HS-27A (cell line): ENCODE measurements at places on chromosomes 7 and 10.

DNA sequence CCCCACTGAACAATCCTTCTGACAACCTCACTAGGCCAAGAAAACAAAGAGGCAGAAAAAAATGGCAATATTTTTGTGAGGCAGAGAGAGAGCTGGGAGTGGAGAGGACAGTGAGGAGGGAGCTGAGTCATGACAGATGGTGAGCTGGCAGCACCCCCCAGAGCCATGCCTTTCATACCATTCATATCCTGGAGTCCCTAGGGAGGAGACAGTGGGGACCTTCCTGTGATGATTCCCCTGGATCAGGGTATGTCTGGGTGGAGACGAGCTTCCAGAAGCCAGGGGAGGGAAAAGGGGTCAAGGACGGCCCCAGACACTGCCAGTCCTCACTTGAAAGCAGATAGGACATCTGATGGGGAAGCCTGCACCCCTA is 160.5 kb downstream of the ADAM12 start:
- no peak for DNase-seq

DNA sequence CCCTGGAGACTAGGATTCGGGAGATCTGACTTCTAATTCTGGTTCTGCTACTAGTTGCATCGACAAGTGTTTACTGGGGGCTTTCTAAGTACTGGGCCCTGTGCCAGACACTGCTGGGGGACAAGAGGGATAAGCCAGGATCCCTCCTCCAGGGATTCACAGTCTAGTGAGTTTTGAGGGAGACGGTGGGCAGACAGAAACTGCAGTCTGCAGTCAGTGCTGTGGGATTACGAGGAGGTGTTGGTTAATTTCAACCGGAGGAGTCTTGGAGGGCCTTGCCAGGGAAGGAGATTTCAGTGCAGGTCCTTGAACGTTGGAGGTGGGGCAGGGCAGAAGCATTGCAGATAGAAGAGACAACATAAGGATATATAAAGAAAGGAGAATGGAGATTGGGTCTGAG is 3.5 kb upstream of the KCNH2 start:
- no peak for DNase-seq

- no peak for DNase-seq
Measured at GRCh38 chr7:53272081-53272480, 236.6 kb downstream of the POM121L12 start.

DNA sequence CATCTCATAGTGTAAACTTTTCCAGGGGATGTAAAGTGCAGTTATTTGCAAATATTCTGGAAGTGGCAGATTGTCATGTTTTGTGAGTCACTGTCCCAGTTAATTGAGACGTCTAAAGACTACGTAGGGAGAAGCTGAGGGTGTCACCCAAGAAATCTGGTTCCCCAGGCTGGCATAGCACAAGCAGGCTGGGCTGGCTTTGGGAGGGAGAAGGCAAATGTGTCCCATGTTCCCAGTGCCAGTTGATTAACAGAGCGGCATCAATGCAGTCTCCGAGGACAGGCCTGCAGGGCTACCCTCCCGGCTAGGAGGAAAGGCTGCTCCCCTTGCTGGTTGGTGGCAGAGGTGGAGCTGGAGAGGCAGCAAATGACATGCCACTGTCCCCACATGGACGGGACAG is 388.3 kb upstream of the MKI67 start:
- DNase-seq, result no peak

DNA sequence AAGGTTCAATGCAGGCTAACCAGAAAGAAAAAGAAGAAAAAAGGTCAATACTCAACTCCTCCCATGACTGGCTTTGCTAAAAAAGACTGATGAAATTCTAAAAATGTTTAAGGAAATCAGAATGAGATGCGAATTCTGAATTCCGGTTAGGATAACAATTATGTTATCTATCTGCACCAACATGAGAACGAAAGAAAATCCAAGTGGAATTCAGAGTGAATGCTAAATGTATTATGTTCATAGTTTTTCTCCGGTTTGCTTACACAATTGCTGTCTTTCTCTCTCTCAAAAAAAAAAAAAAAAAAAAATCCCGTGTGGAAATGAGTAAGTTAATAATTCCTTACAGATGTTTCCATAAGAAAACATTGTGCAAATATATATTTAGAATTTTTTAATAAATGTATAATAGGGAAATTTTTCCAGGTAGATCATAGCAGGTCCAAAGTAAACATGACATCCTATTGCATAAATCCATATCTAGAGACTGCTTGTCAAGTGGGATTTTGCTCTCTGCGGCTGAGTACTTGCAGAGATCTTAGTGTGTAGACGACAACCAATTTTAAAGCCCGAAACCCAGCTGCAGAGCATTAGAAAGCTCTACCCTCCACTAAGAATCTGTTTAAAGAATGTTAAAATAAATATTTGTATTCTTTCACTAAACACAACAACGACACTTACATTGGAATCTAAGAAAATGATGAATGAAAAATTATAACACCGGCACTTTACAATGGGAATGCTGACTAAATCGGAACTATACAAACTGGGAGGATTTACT is 104.0 kb downstream of the JAZF1 start:
- DNase-seq, result no peak

GRCh38 chr10:118481871-118482270 is 113.6 kb downstream of the PRLHR start:
- no peak for DNase-seq

GRCh38 chr7:139422126-139422525 is 61.3 kb downstream of the KLRG2 start:
- DNase-seq, result no peak

DNA sequence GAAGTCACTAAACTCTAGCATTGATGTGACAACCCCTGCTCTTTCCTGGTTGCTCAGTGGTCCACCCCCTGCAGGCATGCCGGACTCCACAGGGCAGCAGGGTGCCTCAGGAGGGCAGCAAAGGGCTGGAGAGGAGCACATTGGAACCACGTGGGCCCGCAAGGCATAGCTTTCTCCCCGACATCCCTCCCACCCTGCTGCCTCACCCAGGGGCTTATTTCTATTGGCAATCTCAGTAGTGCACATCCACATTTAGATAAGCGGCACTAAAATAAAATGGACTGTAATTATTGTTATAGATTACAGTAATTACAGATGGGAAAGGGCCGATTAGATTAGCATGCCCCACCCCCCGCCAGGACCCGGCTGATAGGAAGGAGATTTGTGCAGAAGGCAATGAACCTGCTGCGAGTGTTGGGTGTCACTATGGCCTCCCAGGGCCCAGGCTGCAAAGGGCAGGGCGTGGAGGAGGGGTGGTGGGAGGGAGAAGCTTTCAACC is 580.1 kb downstream of the GRID1 start:
- DNase-seq, result no peak

- DNase-seq, result no peak
Measured at GRCh38 chr7:44477938-44478337, 12.5 kb downstream of the NUDCD3 start.

DNA sequence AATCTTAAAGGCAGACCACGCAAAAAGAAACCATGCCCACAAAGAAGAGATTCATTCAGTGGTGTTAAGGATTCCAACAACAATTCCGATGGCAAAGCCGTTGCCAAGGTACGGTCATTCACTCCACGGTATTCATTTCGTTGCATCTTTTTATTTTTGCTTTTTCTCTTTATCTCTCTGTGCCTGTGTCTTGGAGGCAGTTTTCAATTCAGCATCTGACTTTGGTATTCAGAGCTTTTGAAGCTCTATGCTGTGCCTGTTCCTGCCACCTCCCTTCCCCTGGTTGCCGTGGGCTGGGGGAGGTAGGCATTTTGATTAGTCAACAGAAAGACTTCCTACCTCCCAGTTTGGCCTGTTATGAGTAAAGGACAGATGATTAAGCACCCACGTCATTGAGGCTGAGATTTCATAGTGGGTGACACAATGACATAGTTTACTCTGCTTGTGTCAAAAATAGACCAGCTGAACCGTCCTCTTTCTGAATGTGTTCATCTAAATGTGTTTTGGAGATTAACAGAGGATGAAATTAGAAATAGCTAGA is 149.5 kb downstream of the ARID5B start:
- no peak for DNase-seq

- no peak for DNase-seq
Measured at GRCh38 chr7:45052011-45052410, 36.8 kb downstream of the NACAD start.

DNA sequence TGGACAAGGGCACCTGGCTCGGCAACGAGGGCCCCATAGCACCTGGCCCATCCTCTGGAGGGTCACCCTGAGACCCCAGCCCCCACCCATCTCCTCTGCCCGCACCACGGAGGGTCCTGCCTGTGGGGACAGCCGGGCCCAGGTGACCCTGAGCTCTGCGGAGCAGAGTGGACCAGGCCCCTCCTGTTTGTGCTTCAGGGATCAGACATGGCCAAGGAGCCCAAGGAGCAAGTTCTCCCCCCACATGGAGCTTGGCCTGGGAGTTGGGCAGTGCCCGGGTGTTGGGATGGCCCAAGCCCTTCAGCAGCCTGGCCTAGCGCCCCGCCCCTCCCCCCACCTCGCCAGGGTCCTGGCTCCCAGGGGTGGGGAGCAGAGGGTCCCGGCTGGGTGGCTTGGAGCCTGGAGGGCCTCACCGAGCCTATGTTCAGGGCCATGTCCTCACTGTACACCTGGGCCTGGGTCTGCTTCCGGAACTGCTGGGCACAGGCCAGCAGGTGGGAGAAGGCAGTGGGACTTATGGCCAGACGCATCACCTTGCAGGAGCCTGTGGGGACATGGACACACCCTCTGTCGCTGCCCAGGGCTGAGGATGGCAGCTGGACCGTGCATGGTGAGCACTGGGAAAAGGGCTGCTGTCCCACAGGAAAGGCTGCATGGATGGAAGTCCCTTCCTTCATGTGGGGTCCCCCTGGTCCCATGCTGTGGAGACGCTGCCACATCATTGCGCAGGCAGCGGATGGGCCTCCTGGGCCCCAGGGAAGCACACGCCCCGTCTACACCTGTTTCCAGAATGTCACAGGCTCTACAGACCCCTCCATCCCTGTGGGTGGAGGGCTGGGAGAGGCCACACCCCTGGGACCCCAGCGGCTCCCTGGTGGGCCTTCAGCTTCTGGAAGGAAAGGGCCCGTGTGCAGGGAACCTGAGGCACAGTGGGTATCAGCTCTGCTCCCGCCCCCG is 49.2 kb upstream of the NKX6-2 start:
- DNase-seq, result no peak

DNA sequence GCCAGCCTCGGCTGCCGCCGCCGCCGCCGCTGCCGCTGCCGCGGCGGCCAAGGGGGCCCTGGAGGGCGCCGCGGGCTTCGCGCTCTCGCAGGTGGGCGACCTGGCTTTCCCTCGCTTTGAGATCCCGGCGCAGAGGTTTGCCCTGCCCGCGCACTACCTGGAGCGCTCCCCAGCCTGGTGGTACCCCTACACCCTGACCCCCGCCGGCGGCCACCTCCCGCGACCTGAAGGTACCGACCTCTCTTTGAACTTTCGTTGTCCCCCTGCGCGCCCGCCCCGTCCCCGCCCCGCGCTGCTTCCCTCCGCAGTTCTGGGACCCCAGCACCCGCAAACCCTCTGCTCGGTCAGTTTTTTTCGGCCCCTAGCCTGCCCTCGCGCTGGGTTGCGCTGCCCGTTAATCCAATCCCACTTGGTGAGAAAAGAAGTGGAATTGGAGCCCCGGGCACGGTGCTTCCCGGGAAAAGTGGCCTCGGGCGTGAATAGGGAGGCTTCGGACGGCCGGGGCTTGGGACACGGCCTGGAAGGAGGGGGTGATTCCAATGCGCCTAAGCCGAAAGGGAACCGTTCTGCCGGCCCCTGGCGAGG is 543 bp downstream of the HMX3 start:
- no peak for DNase-seq
